Frontal cortex (tissue), 4 donors: ENCODE measurements at places on chromosomes 2 and 18. TPM values are rescaled to one million over a fixed set of nuclear protein-coding genes. Genes with fewer than 3 reads are reported as not detected.

The MATN3 gene
- total RNA-seq = 1.6 TPM

The SLC25A52 gene
- total RNA-seq = 0.41 TPM

The TSPYL6 gene
- total RNA-seq = not detected

The DSG1 gene
- total RNA-seq = under 0.01 TPM

The TUBA4B gene
- not detected for total RNA-seq

The SULT6B1 gene
- total RNA-seq = not detected

The TFCP2L1 gene
- under 0.01 TPM for total RNA-seq

The AOX1 gene
- total RNA-seq = 0.82 TPM

The DHRS9 gene
- 0.82 TPM for total RNA-seq

The PDK1 gene
- 10.6 TPM for total RNA-seq

The LIMS4 gene
- total RNA-seq = 0.41 TPM

The CYBRD1 gene
- 10.2 TPM for total RNA-seq

The ARHGAP15 gene
- total RNA-seq = 19.2 TPM

The KLHL41 gene
- 4.1 TPM for total RNA-seq

The RESP18 gene
- total RNA-seq = 0.82 TPM

The BMP10 gene
- not detected for total RNA-seq
